ENCODE measurements at places on chromosomes 5 and 9. TPM values are rescaled to one million over a fixed set of nuclear protein-coding genes. Genes with fewer than 3 reads are reported as not detected.

- DNase-seq = no peak
These were observed 56.6 kb downstream of the RASEF start for GRCh38 chr9:83006378-83006777.

DNA sequence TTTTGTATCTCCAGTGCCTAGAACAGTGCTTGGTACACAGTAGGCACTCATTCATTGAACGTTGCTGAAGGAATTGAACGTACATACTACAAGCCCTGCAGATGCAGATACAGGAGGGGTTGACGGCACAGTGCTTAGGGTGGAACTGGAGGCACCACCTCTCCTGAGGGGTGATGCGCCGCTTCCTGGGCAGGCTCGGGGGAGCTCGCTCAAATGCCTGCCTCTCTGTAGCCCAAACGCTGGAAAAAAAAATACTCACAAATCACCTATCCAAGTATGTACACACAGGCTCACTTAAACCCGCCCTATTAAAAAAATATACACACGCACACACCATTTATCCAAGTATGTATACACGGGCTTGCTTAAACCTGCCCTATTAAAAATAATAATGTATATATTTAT lies 536 bp upstream of the COMMD10 start:
- DNase-seq = no peak

DNA sequence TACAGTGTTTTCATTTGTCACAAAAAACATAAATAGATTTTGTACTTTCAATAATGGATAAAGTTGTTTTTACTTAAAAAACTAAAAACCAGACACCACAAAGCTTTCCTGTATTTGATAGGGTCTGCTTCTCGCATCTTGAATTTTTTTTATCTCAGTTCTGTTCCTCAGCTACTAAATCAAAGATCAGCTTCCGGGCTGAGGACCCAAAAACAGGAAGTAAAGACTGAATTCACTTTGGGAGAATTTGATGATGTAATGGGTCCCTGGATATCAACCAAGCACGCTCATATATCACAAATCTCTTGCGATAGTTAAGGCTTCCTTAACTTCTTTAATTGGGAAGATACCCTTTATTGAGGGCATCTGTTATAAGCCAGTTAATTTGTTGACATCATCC lies 24.1 kb downstream of the ITK start:
- no peak for DNase-seq

GRCh38 chr9:128192601-128193371 lies 1.4 kb upstream of the CIZ1 start:
- DNase-seq = peak; percentile 71

DNA sequence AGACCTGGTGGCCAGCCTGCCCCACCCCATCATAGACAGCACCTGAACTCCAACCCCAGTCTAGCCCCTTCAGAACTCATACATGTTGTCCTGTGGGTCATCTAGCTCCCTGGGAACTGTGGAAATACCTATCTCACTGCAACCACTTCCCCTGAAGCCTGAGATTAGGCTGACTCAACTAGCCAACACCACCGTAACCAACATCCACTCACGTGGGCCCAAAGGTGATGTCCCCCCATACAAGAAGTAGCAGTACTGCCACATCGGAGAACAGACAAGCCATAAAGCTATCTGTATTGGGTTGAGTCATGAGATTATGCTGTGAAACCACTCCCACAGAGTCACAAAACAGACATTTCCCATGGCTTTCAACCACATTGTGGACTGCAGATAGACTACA lies 46.6 kb downstream of the OSMR start:
- DNase-seq = no peak

The CCDC171 gene
- 0.67 TPM for total RNA-seq

The LEAP2 gene
- 12.0 TPM for total RNA-seq

GRCh38 chr5:97157689-97158088 lies 15.3 kb upstream of the LIX1 start:
- DNase-seq = no peak

DNA sequence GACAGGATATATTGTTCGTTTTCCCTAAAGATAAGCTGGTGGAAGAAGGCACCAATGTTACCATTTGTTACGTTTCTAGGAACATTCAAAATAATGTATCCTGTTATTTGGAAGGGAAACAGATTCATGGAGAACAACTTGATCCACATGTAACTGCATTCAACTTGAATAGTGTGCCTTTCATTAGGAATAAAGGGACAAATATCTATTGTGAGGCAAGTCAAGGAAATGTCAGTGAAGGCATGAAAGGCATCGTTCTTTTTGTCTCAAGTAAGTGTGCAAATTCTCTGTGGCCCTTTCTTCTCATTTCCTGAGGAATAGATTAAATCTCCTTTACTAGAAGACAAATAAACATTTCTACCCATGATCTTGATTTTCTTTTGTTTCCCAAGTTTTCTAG lies 38.0 kb downstream of the OSMR start:
- DNase-seq = no peak

The HRCT1 gene
- 0.08 TPM for total RNA-seq

The HRH2 gene
- 2.6 TPM for total RNA-seq

- DNase-seq = no peak
These were observed 356.3 kb upstream of the SMARCA2 start for GRCh38 chr9:1658661-1659362.

GRCh38 chr9:33175649-33176325 lies 8.7 kb upstream of the B4GALT1 start:
- DNase-seq = no peak

- DNase-seq = no peak
These were observed 1.3 kb upstream of the TBC1D2 start for GRCh38 chr9:98256756-98257155.

DNA sequence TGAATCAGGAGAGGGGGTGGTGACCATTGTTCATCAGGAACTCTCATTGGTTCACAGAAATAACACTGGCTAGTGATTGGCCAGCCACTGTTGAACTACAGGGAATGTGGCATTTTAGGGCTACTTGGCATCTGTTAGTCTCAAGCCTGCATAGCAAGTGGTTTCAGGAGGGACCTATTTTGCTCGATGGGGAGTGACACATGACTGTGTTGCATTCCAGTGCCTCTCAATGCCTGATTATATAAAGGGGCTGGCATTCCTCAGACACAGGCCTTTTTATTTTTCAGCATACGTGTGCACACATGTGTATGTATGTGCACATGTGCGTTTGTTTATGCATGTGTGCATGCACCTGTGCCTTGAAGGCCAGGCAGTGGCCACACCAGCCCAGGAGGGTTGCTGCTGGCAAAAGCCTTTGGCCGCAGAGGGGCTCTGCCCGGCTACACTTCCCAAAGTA lies 23.2 kb downstream of the FGD3 start:
- DNase-seq = no peak

- peak; percentile 58 for DNase-seq
These were observed 95.8 kb upstream of the DAP start for GRCh38 chr5:10856683-10857337.

DNA sequence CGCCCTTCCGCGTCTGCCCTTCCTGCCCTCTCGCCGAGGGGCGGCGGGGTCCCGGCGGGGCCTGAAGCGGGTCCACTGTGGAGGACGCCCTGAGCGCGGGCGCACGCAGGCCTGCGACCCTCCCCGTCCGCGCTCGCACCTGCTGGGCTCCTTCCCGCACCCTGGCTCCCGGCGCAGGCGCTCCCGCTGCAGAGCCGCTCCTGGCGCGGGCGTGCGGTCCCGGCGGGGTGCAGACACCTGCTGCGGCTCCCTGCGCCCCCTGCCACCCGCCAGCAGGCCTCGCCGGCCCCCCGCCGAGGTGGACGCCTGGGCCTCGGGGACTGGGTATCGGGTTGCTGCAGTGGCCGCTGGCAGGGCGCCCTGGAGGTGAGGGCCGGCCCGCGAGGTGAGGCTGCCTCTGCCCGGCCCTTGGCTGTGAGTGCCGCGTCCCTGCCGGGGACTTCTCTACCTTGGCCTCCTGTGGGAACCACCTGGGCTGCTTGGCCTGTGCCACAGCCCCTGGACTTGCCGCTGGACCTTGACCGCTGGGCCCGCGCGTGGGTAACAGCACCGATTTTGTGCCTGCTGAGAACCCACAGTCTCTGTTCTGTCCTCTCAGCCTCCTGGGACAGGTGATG lies 627 bp downstream of the ARRDC1 start:
- no peak for DNase-seq

GRCh38 chr5:94082405-94082804 lies 341.0 kb upstream of the POU5F2 start:
- DNase-seq = no peak

GRCh38 chr9:118281772-118282171 lies 577.6 kb downstream of the TLR4 start:
- DNase-seq = no peak

DNA sequence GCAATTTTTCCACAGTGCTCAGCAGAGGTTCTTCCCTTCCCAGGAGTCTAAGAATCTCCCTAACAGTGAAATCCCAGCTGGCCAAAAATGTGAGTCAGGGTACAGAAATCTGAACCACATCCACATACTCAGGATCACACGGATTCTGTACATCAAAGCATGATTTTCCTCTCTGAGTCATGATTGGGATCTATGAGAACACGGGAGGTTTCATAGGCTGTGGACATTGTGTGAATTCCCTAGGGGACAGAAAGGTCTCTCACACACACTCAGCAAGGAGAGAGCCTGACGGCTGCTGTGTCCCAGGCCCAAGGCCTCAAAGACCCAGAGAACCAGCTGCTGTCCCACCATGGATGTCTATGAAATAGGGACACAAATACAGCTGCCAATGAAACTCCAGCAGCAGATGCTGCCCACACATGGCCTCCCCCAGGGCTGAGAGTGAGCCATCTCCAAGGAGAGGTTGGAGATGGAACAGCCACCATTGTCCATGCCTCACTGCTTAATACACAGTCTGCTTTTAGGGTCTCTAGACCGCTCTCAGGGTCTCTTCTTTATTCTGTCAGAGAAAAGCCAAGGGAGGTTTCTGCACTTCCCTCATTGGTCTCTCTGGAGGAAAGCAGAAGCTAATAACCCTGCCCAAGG lies 102.7 kb downstream of the ADAMTS12 start:
- DNase-seq = no peak

- no peak for DNase-seq
These were observed 97.8 kb downstream of the TSSK1B start for GRCh38 chr5:113336975-113337374.

DNA sequence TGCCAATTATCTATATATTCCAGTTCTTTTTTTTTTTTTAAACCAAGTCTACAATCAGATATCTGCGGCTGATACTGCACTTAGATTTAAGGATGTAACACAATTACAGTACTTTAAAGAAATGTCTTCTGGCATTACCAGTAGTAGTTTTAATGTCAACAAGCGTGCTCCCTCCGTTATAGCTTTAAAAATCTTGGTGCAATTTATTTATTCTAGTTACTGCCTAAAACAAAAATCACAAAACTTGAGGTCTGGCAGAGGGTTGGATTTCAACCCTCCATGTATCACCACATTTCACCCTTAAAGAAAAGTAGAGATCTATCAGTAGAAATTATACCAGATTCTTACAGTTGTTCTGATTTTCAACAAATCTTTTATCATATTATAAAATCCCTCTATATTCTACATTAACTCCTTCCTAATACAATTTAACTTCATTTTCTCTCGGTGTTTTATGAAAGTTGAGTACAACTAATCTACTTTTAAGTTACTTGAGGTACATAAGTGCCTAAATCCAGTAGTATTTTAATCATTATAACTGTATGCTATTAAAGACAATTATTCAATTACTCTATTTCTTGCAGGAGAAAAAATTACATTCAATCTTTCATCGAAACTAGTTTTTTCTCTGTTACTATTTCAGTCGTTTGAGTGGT lies 2.0 kb upstream of the RICTOR start:
- DNase-seq = no peak

- DNase-seq = no peak
These were observed 29.5 kb upstream of the LHFPL2 start for GRCh38 chr5:78677777-78678668.

The ZFP37 gene
- total RNA-seq = 0.19 TPM

- DNase-seq = no peak
These were observed 107.7 kb downstream of the GDA start for GRCh38 chr9:72256931-72257330.

DNA sequence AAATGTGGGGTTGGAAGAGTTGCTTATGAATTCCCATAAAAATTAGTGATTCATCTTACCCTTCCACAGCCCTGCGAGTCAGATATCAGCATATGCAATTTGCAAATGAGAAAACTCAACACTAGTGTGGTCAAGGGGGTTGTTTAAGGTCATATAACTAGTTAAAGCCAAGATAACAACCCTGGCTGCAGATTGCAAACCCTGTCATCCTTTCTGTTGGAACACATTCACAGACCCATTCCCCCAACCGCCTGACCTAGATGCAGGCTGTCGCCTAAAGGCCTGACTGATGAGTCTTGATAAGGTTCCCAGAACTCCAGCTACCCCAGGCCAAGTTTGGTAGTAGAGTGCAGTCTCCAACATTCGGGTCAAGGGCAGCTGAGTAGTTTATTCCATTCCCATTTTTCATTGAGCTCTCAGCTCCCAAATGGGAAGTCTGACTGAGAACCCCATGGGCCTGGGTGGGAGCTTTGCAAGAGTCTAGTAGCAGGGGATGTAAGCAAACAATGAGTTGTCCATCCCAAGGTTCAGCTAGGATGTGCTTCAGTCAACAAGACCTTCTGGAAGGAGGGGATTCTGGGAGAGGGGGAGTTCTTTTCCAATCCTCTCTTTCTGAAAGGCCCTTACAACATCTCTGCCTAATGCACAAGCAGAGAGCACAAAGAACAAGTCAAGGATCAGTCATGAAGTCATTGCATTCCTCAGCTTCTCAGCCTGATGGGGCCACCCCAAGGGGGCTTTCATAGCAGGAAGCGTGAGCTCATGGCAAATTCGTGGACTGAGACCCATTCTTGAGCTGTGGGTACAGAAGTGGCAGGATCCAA lies 40.3 kb downstream of the ADAM19 start:
- DNase-seq = no peak

- DNase-seq = no peak
These were observed 570.6 kb downstream of the PDE4D start for GRCh38 chr5:59322894-59323293.

DNA sequence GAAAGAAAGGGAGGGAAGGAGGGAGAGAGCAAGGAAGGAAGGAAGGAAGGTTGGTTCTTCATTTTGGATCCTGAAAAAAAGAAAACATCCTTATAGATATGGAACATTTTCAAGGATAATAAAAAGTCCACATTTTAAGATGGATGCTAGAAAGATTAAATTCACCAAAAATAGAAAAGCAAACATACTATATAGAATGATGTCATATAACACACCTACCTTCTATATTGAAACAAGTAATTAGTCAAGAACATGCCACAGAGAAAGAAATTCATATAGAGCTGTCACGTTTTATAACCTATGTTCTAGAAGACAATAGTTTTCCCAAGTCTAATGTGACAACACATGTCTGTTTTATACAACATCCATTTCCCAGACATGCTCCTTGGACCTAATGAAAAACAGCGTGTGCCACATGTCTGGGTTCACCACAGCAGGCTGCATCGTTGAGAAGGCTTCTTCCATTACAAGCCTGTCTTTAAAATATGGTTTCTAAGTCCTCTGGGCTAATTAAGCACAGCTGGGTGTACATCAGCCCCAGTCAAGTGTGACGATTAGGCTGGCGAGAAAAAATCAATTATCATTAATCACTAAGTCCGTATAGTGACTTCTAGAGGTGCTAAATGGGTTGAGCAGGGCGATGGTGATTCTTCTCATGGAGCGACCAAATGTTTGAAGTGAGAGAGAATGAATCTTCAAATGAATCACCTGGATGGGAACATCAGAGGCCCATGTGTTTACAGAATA lies 301.8 kb downstream of the TLE1 start:
- no peak for DNase-seq

The SLC1A1 gene
- 86.0 TPM for total RNA-seq

The ITK gene
- 0.47 TPM for total RNA-seq

GRCh38 chr5:72653586-72653985 lies 146.4 kb upstream of the ZNF366 start:
- no peak for DNase-seq

Measured in liver (tissue), 10 donors.